ENCODE measurements at places on chromosomes 5 and 9. TPM values are rescaled to one million over a fixed set of nuclear protein-coding genes. Genes with fewer than 3 reads are reported as not detected.

DNA sequence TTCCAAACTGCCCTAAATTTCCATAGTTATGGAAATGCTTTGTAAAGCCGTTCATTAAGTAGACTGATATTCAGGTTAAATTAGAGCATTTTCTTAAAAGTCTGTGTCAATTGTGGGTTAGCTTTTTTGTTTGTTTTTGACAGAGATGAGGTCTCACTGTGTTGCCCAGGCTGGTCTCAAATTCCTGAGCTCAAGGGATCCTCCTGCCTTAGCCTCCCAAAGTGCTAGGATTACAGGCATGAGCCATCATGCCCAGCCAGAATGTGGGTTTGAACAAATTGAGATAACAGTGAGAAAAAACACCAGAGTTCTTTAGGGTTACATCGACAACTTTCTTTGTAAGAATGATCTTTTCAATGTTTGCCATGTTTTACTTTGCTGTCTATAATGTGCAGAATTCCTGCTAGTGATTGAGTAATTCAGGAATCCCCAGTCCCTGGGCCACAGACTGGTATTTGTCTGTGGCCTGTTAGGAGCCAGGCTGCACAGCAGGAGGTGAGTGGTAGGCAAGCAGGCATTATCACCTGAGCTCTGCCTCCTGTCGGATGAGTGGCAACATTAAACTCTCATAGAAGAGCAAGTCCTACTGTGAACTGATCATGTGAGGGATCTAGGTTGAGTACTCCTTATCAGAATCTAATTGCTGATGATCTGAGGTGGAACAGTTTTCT, 80.5 kb downstream of the RAI14 start:
- DNase-seq, result no peak

ELAVL2 gene
- total RNA-seq, result not detected

- DNase-seq, result no peak
Measured at GRCh38 chr9:96038271-96038670, 162.8 kb downstream of the ERCC6L2 start.

CDKN2B gene
- total RNA-seq, result 31.3 TPM

GRCh38 chr9:76423216-76424177, 29.3 kb upstream of the RFK start:
- no peak for DNase-seq

GRCh38 chr9:137302118-137302448, at the start of gene NRARP:
TSS of gene NRARP (minus strand) at chr9:137302271. CDS start at chr9:137301928, 343 bp downstream.
- peak; percentile 94 for DNase-seq

GRCh38 chr9:122860319-122861142, 32.1 kb upstream of the PDCL start:
- no peak for DNase-seq

DNA sequence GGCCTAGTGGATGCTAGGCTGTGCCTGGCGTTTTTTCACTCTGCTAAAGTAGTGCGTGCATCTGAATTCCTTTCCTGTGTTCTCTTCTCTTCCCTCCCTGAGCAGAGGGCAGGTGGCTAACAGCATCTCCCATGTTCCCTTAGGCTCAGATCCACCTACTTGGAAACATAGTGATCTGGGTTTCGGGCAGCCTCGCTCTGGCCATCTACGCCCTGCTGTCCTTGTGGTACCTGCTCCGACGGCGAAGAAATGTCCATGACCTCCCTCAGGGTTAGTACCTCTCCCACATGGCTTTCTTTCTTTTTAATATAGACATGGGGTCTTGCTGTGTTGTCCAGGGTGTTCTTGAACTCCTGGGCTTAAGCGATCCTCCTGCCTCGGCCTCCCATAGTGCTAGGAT, 9.9 kb downstream of the UCK1 start:
- no peak for DNase-seq

GRCh38 chr9:116812231-116813030, 125.3 kb downstream of the TRIM32 start:
- no peak for DNase-seq

ZNF618 gene
- 9.8 TPM for total RNA-seq

SOHLH1 gene
- total RNA-seq, result not detected

SLC34A3 gene
- 0.23 TPM for total RNA-seq

INSL4 gene
- not detected for total RNA-seq

DNA sequence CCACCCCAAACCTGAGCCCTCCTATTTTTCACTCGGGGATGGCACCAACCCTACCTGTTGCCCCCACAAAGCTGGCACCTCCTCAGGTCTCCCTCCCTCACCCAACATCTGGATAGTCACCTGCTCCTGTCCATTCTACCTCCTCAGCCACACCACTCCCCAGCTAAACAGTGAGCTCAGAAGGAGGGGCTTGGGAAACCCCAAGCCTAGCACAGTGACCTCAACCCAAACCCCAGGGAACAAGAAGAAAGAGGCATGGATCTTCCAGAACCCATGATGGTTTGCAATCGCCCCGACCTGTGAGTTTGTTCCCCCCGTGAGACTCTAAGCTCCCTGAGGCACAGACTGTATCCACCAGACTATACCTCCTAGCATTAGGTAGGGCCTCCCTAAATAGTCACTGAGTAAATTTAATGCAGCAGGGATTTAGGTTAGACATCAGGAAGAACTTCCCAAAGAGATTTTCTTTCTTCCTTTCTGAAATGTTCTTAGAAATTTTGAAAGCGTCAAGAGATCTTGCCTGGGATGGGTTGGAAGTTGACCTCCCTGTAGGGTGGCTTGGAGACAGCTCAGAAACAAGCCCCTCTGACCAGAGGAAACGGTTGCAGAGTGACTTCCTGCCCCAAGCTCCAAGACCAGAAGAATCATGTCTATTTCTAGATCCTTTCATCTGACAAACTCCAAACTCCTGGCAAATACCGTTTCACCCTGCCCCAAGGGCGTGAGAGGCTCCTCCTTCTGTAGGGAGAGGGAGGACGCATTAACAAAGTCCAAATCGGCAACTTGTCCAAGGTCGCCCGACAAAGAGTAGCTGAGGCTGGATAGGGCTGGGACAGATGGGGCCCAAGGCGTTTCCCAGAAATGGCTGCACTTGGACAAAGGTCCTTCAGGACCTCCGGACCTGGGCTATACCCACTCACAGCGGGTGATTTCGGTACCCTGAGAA, 4.1 kb downstream of the FIBCD1 start:
- DNase-seq, result no peak

DNA sequence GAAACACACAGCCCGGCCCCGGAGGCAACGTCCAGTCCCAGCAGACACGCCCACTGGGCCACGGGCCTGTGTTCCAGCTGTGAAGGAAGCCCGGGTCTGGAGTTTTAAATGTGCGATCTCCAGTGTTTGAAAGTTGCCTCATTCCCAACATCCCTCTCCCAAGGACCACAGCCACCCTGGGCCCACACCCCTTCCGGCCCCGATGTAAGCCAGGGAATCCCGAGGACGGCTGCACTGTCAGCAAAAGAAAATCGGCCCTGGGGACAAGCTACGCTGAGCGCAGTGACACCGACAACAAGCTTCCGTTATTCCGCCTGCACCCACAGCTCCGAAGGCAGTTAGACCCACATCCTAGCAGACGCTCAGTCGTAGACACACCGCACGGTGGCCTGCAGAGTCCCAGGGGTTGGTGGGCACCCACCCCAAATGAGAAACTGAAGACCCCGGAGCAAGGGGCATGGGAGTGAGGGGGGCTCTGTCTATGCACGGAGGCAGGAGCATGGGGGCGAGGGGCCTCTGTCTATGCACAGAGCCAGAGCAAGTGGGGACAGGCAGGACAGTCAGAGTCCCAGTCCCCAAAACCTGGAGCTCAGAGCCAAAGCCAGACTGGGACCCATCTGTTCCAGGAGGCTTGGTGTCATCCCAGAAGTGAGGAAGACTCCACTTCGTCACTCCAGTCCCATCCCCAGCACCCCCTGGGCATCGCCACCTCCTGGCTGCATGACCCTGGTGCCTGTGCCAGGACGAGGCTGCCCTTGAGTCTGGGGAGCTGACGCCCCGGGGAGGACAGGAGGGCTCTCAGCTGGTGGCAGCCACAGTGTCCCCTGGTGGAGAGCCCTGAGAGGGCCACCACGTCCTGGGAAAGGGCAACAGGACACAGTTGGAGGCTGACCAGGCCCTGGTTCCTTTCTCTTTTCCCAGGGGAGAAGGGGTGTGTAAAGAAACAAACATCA, 23.4 kb downstream of the GLT6D1 start:
- no peak for DNase-seq

DNA sequence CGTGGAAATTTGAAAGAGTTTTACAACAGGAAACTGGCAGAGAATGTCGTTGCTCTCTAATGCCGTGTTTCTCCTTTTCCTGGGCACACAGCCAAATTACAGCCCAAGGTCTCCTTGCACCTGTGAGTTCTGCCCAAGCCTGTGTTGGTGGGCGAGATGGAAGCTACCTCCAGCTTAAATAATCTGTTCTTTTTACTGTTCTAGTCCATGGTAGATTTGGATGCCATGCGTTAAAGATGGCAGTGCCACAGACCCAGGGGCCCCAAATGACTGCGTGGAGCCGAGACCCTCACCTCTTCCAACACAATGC, 92.6 kb upstream of the IRX4 start:
- no peak for DNase-seq

ARID3C gene
- total RNA-seq, result not detected

DNA sequence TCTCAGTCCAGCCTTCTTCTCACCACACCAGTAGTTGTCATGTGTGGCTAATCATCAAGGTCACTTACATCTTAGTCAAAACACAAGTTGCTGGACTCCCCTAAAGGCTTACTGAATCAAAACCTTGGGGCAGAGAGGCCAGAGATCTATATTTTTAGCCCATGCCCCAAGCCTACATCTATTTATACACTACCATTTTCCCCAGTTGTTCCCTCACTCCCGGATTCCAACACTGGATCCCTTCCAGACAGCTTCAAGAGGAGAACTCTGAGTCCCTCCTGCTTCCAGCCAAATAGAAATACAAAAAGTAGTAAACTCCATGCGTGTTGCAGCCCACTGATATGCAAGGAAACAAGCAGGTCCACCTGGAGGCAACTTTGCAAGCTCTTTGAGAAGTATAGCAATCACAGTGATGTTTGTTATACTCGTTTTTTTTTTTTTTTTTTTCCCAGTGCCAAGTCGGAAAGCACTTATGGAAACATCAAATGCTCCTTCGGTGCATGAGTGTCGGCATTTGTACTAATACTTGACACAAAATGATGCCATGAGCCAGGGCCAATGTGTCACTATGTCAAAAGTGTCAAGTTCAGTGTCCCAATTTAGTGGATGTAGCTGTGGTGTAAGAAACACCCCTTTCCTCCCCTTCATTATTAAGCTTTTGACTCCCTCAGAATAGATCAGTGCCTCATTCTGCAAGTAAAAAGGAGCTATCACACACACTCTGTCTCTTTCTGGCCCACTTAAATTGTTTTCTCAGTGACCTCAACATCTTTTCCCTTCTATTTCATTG, 594.2 kb upstream of the SGCD start:
- DNase-seq, result no peak

- no peak for DNase-seq
Measured at GRCh38 chr5:52709167-52709925, 78.4 kb upstream of the ITGA1 start.

VLDLR gene
- total RNA-seq, result 23.1 TPM

ESM1 gene
- 2.7 TPM for total RNA-seq

- no peak for DNase-seq
Measured at GRCh38 chr5:129387944-129388343, 72.2 kb upstream of the ADAMTS19 start.

GRCh38 chr5:154542581-154542980, 64.6 kb upstream of the HAND1 start:
- no peak for DNase-seq

DNA sequence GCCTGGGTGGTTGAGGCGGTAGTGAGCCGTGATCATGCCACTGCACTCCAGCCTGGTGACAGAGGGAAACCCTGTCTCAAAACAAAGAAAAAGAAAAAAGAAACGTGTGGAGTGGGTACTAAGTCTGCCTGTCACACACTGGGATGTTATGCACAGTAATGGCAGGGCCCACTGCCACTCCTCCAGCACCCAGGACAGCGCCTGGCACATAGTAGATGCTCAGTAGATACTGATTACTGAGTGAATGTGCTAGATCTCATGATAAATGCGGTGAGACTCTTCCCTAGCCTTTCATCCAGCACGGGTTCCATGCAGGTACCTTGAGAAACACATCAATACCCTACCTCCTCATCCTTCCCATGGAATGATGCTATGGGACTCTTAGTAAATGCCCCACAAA, 87.4 kb upstream of the HSPA9 start:
- DNase-seq, result no peak

DNA sequence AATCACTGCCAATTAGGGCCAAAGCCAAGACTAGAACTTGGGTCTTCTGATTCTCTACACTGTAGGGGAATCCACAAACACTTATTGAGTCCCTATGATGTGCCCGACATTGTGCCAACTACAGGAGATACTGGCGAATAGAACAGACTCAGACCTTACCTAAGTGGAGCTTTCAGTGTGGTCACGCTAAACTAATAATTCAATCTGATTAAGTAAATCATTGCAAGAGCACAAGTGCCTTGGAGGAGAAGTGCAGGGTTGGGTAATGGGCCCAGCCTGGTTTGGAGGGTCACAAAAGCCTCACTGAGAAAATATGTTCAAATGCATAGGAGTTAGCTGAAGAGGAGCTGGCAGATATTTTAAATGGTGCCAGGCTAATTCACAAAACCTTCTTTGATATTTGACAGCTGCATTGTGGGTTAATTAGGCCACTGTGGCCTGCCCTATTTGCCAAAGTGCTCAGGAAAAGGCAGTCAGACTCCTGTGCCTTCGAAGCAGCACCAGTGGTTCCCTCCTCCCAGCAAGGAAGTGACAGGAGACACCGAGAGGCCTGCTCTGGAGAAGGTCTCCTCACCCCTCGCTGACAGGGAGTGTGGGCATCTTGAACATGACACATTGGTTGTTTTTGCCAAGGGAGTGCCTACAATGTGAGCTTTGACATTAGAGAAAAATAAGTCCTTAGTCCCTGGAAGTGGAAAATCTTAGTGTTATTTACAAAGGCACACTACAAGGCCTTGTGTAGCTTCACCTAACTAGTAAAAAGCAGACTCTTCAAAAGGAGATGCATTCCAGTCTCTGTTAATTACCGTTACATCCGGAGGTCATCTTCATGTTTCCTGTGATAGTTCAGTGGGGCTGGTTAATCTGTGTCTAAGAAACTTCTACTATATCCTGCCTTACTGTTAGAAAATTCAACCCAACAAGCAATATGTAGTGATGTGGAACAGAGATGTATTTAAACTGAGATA, 24.1 kb upstream of the TRAF1 start:
- no peak for DNase-seq

TNFSF15 gene
- 8.5 TPM for total RNA-seq

TNFSF8 gene
- 3.8 TPM for total RNA-seq

RABEPK gene
- 10.0 TPM for total RNA-seq

DNA sequence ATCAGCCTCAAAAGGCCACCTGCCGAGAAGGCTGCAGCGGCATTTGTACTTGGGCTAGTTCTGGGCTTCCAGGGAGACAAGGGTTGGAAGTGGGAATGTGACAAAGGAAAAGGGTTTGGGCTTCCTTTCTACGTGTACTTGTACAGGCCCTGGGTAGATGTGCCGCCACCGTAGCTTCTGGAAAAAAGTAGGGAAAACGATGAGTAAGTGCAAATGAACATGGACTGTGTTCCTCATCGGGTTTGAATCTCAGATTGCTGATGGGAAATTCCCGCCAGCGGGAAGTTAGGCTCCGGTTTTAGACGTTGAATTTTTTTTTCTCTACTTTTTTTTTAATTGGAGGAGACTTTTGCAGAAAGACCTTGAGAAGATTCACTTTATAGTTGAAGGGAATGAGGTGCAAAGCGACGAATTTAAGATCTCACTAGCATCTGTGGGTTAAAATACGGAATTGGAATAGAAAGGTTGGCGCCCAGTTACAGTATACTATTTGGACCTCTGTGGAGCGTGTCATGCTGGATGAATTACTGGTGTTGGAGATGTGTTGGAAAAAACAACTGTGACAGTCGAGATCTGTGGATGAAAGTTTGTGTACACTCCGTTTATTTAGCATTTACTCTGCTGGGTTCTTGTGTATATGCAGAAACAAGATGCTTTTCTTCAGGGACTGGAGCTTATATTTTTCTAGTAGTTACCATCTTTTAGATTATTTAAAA, 1.2 kb downstream of the G3BP1 start:
- no peak for DNase-seq

IFNA2 gene
- total RNA-seq, result not detected

FOXD4L6 gene
- not detected for total RNA-seq
